ENCODE measurements at places on chromosomes 2 and 18. TPM values are rescaled to one million over a fixed set of nuclear protein-coding genes. Genes with fewer than 3 reads are reported as not detected.

DNA sequence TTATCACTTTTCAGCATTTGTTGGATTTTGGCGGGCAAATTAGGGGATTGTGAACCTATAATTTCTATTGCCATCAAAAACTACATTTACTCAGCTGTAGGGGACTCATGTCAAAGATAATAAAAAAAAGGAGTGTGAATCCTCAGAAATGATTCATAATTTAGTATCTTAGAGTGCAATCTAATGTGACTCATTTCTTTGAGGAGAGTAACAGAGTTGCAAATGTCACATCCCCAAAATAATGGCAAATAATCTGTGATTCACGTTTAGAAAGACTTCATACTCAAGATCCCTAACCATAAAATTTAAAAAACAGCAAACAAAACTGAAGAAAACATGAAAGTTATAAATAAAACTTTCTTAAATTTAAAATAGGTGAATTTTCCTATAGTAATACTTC lies 373.0 kb downstream of the CDH2 start:
- peak; percentile 52 for DNase-seq

GRCh38 chr2:76579911-76580310 lies 869.2 kb upstream of the GCFC2 start:
- no peak for DNase-seq

MROH2A gene
- not detected for total RNA-seq

- DNase-seq: no peak
These were observed 323.2 kb downstream of the RAD51AP2 start for GRCh38 chr2:17195016-17195415.

GALNT3 gene
- total RNA-seq: not detected

DNA sequence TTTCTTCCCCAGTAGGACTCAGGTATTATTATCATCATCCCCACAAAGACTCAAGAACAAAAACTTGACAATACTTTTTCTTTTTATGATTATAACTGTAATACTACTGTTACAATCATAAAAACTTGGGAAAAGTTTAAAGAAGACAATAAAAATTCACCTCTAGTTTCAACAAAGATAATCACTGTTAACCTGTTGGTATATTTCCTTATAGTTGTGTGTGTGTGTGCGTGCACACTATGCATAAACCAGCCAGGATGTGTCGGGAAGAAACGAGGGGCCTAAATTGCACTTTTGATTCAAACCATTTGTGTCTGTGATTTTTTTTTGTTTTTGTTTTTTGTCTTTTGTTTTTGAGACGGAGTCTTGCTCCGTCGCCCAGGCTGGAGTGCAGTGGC lies 233.0 kb downstream of the TPGS2 start:
- DNase-seq: no peak

GRCh38 chr2:25115902-25116301 lies 52.5 kb downstream of the POMC start:
- peak; percentile 68 for DNase-seq

DNA sequence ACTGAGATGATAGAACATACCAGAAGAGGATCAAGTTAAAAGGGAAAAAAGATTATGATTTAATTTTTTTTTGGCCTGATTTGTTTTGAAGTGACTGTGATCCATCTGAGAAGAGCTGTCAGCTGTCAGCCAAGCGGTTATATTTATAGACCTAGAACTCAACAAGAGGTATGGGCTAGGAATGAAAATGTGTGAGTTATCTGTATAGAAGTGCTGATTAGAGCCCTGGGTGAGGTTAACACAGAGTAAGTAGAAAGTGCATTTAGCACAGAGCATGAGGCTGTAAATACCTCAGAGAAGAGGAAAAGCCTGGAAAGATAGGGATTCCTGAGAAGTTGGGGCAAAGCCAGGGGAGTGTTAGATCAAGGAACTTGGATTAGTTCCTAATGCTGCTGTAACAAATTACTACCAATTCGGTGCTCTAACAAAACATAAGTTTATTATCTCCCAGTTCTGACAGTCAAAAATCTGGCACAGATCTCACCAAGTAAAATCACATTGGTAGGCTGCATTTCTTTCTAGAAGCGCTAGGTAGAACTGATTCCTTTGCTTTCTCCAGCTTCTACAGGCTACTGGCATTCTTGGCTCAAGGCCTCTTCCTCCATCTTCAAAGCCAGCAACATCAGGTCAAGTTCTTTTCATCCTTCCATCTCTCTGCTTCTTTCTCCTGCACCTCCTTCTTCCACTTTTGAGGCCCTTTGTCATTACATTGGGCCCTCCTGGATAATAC lies 197.4 kb upstream of the SPHKAP start:
- DNase-seq: no peak

DNA sequence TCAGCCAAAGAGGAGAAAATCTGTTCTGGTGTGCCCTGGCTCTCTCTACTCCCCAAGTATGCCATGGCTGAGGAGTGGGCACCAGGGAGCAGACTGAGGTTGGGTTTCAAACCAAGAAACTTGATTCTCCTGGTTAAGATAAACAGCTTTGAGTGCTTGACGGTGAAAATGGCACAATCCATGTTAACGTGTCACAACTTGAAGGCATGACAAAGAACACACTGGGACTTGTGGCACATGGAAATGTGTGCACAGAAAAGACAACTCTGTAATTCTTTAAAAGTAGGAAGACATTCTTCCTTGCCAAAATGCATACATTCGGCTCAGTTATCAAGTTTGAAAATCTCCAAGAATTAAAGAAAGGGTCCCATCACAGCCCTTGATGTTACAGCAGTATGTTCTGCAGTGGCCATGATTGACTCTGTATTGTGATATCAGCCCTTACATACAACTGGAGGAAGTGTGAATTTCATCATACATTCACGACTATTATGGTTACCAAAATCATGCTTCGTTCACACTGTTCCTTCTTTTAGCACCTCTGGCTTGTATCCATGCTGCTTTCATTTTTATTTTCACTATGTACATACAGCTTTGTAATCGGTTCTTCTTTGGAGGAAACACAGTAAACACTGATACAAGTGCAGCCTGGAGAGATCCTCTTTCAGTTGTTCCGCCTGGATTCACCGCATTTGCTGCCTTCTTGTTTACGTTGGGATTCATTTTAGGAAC lies 15.6 kb upstream of the ACTG2 start:
- no peak for DNase-seq

GRCh38 chr2:1791006-1791605 lies 46.8 kb upstream of the PXDN start:
- DNase-seq: no peak

All from GM23248 (cell line).